ENCODE measurements at places on chromosomes 5 and 9.

GRCh38 chr9:25716220-25716872 lies 38.1 kb upstream of the TUSC1 start:
- DNase-seq, result no peak

- DNase-seq, result no peak
Measured at GRCh38 chr5:147734894-147735293, 47.6 kb downstream of the JAKMIP2 start.

DNA sequence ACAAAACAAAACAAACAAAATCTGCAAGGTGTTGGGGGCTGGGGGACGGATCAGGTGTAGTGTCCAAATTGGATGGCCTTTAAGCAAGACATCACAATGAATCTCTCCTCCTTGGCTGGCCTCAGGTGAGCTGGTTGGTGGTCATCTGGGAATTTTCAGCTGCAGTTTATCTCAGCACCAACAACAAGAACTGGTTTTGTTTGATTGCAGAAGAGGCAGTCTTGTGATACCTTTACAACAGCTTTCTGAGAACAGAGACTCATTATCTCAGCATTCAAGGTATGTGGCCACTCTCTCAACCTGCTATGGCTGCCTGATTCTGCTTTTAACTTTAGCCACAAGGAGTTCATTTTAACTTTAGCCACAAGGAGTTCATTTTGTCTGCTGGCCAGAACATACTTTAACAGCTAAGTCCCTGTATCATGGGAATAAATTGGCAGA lies 1543.4 kb downstream of the EFNA5 start:
- no peak for DNase-seq

DNA sequence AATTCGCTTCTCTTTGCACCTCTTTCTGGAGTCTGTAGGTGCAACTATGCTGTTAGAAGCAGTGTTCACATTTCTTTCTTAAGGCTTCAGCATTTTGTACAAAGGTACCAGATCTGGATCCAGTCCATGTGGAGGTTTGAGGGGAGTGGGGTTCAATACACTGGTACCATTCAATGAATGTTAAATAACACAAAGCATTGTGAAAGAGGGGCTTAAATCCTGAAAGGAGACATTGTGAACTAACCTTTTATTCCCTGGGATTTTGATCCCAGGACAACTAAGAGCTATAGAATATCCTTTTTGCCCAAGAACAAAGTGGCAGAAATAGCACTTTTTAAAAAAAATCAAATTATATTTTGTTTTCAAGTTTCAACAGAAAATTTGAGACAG lies 107.7 kb upstream of the VCAN start:
- DNase-seq, result no peak

DNA sequence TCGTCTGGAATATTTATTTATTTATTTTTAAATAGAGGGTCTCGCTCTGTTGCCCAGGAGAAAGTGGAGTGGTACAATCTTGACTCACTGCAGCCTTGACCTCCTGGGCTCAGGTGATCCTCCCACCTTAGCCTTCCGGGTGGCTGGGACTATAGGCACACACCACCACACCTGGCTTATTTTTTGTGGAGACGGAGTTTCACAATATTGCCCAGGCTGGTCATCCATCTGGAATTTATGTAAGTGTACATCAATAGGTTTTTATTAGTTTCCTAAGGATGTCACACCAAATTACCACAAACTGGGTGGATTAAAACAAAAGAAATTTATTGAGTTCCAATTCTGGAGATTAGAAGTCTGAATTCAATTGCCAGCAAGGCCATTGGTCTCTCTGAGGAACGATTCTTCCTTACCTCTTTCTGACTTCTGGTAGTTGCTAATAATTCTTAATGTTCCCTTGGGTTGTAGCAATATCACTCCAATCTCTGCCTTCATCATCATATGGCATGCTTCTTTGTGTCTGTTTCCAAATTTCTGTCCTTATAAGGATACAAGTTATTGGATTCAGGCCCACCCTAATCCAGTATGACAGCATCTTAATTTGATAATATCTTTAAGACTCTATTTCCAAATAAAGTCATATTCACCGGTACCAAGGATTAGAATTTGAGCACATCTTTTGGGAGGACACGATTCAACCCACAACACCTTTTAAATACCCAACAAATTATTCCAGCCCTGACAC lies 16.3 kb upstream of the RAD23B start:
- no peak for DNase-seq

GRCh38 chr9:81529556-81530193 lies 159.7 kb downstream of the TLE1 start:
- no peak for DNase-seq

DNA sequence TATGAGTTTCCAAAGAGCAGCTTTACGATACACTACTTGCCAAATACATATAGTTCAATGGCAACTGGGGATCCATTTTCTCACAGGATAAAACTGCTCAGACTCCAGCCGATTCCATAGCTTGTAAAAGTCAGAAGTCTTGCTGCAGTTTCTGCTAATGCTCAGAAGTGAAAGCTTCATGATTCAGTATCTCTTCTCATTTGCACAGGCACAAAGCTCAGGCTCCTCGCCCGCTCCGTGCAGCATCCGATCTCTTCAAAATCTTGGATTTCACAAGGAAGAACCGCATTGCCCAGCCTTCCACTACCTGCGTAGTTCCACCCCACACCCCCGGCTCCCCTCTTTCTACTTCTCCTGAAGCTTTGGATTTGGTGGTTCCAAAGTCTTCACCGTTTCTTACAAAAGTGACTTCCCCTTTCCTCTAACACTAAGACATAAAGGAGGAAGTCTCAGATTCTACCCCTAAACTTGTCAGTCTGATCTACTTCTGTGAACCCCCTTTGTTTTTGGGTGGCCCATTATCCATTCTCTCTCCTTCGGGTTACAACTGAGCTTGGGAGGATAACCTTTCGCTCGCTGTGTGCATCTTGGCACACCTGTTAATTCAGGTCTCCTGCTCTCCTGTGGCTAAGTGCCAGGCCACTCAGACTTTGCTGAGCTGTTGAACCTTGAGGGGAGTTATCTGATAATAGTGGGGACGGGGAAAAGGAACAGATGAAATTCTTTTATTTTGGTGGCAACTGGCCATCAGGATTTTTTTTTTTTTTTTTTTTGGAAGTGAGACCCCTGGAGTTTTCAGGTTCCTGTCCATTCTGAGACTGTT lies 194.1 kb downstream of the GNA14 start:
- DNase-seq, result no peak

- no peak for DNase-seq
Measured at GRCh38 chr5:640461-641330, 28.6 kb downstream of the CEP72 start.

DNA sequence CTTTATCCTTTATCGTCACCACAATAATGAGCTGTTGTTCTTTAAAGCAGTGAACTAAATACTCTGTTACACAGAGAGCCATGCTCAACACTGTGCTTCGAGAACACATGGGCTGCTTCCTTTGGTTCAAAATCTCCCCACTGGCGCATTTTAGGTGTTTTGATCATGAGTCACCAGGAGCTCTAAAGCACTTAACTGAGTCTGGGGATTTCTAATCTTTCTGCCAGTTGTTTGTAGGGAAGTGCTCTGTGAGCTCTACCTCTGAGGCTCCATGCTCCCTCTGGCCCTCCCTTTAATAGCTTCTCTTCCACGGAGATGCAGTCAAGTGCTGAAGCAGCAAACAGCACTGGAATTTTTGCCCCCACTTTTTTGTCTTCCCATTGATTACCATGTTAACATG lies 17.0 kb downstream of the ERAP2 start:
- DNase-seq, result no peak

- DNase-seq, result no peak
Measured at GRCh38 chr5:88889189-88890069, 6.4 kb upstream of the MEF2C start.

DNA sequence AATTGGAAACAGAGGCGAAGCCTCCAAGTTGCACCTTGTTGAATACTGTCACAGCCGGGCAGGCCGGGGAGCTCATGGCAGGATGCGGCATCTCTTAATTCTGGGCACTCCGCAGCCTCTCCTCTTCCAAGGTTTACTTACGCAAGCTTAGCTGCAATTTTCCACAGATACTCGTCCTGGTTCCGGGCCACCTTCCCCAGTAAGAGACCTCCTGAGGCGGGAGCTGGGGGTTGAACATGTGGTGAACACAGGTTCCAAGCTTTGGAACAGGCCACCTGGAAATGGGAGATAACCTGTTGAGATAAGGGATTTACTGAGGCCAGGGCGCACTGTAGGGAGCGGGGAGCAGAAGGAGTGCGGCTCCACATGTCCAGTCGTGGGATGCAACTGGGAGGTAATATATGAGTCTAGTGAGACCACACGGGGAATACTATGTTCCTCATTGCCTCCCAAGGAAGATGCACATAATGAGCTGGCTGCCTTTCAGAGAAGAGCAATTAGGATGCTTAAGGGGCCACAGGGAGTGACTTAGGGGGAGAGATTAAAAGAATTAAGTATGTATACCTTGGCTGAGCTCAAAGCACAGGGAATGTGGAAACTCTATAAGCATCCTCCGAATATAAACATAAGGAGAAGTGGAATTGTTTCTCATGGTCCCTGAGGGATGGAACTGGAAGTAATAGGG lies 335.2 kb downstream of the CWC27 start:
- DNase-seq, result no peak

- DNase-seq, result no peak
Measured at GRCh38 chr9:84742261-84742660, 72.7 kb downstream of the NTRK2 start.

DNA sequence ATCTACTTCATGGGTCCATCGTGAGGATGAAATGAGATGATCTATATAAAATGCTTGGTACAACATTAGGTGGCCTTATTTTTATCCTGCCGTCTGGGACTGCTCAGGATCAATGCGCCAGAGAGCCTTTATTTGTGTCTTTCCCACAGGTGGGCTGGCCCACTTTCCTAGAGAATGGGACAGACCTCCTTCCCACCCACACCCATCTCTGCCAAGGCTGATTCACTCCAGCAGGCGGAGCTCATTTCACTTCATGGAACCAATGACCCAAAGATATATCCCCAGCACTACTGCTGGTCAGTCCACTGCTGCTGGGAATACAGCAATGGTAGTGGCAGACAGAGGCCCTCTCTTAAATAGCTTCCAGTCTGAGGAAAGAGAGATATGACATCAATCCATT lies 35.7 kb downstream of the TGFBI start:
- no peak for DNase-seq

GRCh38 chr5:58281189-58281588 lies 178.7 kb downstream of the PLK2 start:
- DNase-seq, result no peak

DNA sequence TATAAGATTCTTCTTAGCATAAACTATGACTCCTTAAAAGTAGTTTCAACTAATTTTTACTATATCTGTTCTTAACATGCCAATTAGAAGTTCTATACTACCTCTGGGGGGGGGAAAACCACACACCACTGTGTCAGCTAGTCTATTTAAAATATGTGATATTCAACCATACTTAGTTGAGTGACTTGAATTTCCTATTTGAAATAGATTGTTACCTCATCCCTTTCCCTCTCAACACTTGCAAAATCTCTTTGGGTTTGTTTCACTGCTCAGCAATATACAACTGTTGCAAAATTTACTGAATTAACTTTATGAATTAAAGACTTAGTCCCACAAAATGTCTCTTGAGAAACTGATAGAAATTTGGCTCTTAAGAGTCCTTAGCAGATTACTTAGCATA lies 151.1 kb upstream of the POU5F2 start:
- no peak for DNase-seq

GRCh38 chr5:112594095-112594850 lies 143.4 kb upstream of the APC start:
- no peak for DNase-seq

- DNase-seq, result no peak
Measured at GRCh38 chr5:3996707-3997336, 401.2 kb downstream of the IRX1 start.

- DNase-seq, result no peak
Measured at GRCh38 chr5:1784197-1785050, 15.2 kb downstream of the MRPL36 start.

- no peak for DNase-seq
Measured at GRCh38 chr5:134370311-134370870, 978 bp upstream of the UBE2B start.

DNA sequence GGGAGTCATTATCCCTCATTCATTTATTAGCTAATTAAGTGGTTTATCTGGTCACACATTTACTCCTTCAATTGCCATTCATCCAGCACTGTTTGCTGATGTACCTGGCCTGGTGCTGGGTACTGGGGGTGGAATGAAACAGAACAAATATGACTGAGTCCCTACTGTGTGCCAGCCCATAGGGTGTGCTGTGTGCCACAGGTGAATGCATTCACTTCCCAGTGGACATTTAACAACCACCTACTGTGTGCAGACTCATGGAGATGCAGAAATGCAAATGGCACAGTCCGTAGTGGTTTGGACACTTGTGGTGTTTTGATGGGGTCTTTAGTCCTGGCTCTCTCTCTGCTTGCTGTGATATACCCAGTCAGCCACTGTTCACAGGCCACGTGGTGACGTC lies 10.5 kb downstream of the NEK6 start:
- no peak for DNase-seq

GRCh38 chr9:113349066-113349444 lies 286 bp upstream of the BSPRY start:
- no peak for DNase-seq

DNA sequence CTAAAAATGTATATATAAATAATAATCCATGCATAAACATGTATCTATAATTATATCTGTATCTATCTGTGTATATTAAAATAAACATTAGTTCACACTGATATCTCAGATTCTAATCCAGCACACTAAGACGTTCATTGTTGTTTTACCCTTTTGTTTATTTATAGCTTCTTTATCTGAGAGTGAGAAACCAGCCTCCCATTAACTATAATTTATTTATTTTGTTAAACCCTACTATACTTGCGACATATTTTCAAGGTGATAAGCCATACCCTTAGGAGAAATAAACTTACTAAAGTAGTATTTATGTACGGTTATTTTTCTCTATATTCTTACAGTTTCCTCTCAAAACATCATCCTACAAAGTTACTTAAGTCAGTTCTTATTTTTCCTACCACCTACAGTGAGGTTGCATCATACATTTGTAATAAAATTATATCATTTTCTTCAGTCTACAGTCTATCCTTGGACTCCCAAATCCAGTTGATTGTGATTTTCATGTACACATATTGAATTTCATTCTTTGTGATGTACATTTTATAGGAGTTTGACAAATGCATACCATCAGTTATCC lies 726.4 kb upstream of the FAM174A start:
- DNase-seq, result no peak

GRCh38 chr9:76151267-76151666 lies 243.0 kb downstream of the RFK start:
- no peak for DNase-seq

GRCh38 chr5:75510836-75511434 lies 494 bp downstream of the CERT1 start:
- DNase-seq, result no peak

GRCh38 chr5:180003127-180003526 lies 68.4 kb downstream of the RNF130 start:
- no peak for DNase-seq

GRCh38 chr5:95923918-95924544 lies 37.6 kb downstream of the ELL2 start:
- no peak for DNase-seq
